ENCODE measurements at places on chromosomes 1 and 21.

DNA sequence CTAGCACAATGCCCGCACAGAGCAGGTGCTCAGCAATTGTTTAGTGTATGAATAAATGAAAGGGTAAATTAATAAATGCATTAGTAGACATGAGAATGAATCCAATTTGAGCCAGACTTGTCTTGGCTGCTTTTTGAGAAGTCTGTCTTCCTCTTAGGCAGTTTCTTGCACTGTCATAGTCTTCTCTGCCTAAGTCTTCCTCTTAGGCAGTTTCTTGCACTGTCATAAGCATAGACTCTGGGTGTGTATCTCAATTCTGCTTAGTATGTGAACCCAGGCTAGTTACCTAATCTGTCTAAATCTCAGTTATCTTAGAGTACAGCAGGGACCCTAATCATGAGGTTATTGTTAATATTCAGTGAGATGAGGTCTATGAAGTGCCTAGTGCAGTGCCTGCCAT lies 27.2 kb downstream of the NHLH2 start:
- no peak for DNase-seq

DNA sequence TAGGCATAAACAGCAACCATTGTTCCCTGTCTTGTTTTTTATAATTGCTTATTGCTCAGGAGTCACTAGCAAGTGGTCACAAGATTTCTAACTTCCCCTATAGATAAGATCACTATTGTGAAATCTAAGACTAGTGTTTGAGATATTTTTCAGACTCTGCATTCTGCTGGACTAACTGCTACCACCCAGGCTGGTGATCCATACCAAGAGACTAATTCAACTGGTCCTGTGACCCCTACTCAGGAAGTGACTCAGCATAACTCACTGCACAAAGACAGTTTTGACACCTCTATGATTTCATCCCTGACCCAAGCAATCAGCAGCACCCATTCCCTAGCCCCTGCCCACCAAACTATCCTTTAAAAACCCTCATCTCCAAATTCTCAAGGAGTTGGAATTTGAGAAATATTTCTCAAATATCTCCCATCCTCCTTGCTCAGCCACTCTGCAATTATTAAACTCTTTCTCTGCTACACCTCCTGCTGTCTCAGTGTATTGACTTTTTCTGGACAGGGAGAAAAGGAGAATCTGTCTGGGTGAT lies 52.7 kb downstream of the TRIM33 start:
- DNase-seq: no peak

DNA sequence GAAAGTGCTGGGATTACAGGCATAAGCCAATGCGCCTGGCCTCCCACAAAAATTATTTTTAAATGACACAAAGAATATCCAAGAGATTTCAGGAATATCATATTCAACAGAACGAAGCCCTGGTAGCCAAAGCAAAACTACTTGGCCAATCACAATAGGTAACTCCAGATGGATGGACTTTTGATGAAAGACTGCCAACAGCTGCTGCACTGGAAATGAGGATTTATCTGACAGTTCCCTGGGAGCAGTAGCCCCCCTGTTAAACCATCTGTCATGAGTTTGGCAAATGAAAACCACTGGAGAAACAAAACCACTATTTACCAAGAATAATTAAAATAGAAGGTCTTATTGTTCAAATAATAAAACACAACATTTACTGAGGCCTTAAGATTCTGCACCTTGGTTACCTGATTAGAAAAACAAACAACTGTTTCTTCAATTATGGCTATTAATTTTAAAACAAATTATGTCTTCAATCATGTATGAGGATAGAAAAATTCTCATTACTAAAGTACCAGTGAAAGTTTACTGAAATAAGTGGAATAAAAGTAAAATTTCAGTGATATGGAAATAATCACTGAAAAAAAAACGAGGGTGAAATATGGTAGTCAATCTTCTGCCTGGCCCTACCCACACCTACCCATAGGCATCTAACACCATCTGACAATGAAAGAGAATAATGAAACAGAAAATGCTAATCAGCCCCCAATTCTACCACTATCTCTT lies 34.3 kb upstream of the PSMG1 start:
- DNase-seq: no peak

DNA sequence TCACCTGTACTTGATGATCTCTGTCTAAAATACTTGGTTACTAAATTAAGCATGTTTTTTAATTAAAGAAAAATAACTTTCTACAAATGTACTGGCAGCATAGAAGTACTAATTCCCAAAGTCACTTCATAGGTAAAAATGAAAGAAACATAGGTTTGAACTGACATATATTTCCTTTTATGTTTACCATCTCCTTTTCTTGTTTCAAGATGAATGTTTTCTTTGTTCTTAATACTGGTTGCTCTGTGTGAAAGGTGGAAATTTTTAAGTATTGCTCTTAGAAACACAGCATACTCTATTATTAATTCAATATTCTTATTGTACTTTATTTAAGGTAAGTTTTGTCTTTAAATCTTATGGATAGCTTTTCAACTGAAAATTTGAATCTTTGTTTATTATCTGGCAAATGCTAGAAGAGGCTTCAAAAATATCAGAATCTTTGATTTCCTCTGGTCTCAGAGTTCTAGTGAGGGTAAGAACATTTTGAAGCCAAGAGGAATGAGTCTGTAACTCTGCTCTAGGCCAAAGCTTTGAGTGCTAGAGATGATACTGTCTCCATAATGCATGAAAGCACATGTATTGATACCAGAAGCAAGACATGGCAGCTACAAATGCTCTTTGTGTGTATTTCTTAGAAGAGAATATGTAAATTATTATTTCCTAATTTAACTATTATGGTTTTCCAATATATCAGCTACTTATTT lies 18.2 kb downstream of the RRP15 start:
- no peak for DNase-seq

DNA sequence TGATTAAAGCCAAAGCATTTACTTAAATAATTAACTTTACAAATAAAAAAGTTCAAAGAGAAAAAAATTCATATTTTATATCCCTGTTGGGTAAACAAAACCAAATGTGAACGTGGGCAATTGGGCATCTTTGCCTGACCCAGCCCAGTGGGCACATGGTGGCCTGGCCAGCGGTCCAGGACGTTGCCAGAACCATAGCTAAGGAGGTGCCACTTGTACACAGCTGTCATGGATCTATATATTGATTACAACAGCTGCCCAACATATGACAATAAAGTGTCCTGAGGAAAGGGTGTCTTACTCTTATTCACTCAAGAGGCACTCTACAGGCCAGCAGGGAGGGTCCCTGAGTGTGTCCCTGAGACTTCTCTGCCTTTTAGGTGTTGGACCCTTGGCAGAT lies 78.5 kb downstream of the BCAR3 start:
- DNase-seq: no peak

GRCh38 chr21:15644489-15644888 lies 85.3 kb upstream of the USP25 start:
- DNase-seq: no peak

- DNase-seq: no peak
These were observed 44.9 kb upstream of the TSPAN2 start for GRCh38 chr1:115134231-115134630.

GRCh38 chr21:38817371-38818324 lies 11.9 kb downstream of the ETS2 start:
- no peak for DNase-seq

GRCh38 chr1:210688512-210689234 lies 360.0 kb downstream of the HHAT start:
- DNase-seq: no peak

DNA sequence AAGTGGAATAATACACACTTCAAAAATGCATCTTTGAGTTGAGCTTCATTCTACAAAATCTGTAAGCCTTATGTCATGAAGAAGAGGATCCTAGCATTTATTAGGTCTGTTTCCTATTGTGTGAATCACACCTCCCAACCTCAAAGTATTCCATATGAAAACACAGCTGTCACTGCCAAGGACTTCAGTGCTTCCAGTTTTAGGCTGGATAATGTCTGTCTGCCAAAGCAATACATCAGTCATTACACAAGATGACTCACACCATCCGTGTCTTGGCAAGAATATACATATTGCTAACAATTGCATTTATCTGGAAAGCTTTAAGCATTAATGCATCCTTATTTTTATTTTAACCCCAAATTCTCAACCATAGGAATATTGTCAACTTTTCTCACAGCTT lies 125.7 kb upstream of the TMPRSS15 start:
- DNase-seq: no peak

- DNase-seq: no peak
These were observed 332.4 kb upstream of the ZP4 start for GRCh38 chr1:238223076-238223640.

DNA sequence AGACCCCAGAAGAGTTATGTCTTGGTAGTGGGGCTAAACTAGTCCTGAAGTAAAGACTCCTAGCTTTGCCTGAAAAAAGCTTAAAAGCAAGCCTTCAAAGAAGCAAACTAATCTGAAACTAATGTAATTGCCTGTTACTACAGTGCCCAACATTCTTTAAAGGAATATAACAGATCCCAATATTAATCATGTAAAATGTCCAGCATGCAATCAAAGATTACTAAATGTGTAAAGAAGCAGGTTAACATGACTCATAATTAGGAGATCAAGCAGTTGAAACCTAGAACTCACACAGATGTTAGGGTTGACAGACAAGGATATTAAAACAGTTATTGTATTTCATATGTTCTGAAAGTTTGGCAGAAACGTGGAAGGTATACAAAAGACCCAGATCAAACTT lies 17.8 kb downstream of the DYRK1A start:
- DNase-seq: no peak

DNA sequence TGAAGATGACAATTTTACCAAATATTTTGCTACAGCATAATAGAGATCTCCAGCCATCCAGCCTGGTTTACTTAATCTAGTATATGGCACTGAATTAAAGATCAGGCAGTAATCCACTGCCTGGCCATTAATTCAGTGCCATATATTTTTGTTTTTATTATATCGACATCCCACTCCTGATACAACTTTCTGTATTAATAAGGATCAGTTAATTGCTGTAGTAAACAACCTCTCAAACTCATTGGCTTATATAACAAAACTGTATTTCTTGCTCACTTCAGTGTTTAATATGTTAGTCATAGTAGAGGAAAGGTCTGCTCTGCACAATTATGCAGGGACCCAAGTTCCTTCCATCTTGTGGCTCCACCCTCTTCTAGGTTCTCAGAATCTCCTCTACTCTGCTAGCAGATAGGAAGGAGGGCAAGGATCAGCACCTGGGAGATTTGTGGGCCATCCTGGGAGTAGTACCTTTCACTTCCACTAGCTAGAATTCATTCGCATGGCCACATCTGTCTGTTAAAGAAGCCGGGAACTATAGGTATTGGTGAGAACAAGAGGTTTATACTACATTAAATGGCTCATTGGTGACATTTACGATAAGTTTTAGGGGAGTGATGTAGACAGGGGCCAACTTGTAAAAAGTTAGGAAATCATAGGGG lies 3.6 kb upstream of the ZDHHC18 start:
- DNase-seq: no peak

DNA sequence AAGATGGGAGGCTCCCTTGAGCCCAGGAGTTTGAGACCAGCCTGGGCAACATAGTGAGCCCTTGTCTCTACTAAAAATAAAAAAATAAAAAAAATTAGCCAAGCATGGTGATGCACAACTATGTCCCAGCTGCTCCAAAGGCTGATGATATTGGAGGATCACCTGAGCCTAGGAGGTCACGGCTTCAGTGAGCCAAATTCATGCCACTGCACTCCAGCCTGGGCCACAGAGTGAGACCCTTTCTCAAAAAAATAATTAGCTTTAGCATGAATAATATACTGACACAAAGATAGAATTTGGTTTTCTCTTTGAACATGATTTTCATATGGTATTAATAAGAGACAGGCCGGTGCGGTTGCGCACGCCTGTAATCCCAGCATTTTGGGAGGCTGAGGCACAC lies 88.8 kb downstream of the DESI2 start:
- no peak for DNase-seq

Data from GM13977 (cell line).